ENCODE measurements at places on chromosomes 12 and 14. TPM values are rescaled to one million over a fixed set of nuclear protein-coding genes. Genes with fewer than 3 reads are reported as not detected.

GRCh38 chr12:83709899-83710298, 1023.2 kb downstream of the TMTC2 start:
- no peak for DNase-seq

- DNase-seq = no peak
Measured at GRCh38 chr12:97877404-97877803, 414.8 kb downstream of the RMST start.

GRCh38 chr14:100147181-100147631, 12.2 kb downstream of the DEGS2 start:
- DNase-seq = no peak

- no peak for DNase-seq
Measured at GRCh38 chr14:53473480-53473879, 320.4 kb upstream of the DDHD1 start.

GRCh38 chr14:99001241-99001640, 270.8 kb downstream of the BCL11B start:
- no peak for DNase-seq

DNA sequence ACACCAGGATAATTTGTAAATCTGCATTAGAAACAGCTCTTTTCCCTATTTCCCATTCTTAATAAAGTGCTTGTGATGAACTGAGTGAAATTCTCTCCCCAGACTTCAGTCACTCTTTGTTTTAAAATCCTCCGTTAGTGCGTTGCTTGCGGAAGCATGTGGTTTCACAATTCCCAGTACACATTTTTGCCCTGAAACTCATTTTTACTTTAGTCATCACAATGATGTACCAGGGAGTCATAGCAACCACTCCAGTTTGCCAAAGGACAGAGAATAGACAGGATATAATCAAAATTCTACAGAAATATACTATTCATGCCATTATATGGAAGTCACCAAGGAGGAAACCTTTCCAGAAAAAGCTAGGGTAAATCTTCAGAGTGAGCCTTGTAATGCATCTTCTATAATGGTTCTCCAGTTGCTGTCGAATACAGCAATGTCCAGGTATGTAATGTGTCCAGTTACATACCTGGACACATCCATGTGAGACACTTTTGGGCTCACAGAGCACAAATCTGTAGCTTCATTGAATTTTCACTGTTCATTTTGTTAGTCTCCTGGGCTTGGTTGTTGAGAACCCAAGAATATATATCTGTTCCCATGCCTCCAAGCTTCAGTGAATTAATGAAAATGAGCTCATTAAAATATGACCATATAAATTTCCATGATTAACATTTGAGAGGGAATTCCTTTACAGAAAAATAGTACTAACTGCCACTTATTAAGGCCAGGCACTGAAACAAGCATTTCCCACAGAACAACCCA, 57.8 kb downstream of the GPR135 start:
- peak; percentile 30 for DNase-seq

- no peak for DNase-seq
Measured at GRCh38 chr12:129604506-129604905, 299.3 kb downstream of the TMEM132D start.

GRCh38 chr14:92986254-92987147, 63.6 kb downstream of the CHGA start:
- DNase-seq = no peak

- DNase-seq = no peak
Measured at GRCh38 chr14:38199739-38200138, 8.0 kb upstream of the SSTR1 start.

DNA sequence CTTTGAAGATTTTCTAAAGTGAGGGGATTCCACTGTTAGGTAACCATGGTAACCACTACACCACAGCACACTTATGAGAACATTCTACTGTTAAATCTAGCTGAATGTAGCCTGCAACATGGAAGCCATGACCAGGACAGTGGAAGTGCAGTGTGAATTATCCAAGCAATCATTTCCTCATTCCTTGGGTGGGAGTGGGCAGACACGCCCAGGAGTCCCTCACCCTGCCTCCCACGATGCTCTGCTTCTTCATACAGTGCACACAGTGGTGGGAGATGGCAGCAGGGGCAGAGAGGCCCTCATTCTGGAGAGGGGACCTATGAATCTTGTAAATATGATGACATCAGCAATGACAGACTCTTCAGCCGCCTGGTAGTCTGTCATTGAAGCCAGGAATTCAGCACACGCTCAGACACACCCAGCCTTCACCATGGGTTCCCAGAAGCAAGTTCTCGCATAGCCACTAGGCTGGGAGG, 70.1 kb upstream of the HOXC13 start:
- peak; percentile 19 for DNase-seq

DNA sequence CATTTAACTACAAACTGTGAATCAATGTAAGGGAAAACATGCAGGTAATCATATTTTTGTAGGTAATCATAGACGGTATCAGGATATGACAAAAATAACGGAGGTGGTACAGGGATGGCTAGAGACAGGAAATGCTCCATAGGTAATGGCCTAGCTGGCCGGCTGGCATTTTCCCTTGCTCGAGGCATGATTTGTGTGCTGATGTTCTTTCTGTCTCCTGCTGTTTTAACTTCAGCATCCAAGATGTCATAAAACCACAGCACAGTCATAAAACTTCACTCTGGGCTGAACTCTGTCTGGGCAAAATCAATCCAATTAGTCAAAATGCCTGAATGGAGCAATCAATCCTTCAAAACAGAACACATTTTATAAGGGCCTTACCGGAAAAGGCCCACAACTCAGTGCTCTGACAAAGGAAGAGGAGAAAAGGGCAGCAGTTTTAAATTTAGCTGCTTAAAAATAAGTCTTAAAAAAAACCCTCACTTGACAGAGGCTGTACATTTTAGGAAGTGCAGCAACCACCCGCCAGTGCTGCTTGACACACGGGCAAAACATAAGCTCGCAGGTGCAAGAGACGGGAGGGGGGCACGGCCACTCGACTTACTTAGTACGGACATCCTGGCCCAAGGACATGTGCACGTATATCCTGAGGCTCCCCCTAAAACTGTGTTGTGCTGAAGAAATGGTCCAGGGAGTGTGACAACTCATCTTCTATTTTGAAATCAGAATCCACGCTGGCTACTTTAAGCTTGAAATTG, 40.5 kb upstream of the GPR68 start:
- DNase-seq = no peak

GRCh38 chr12:47864646-47865235, 40.1 kb downstream of the VDR start:
- DNase-seq = no peak

Gene ZDHHC22
- 1.6 TPM for polyA plus RNA-seq

GRCh38 chr14:59347915-59348314, 117.3 kb downstream of the GPR135 start:
- peak; percentile 86 for DNase-seq

GRCh38 chr12:65494537-65494936, 216.1 kb downstream of the MSRB3 start:
- peak; percentile 76 for DNase-seq

DNA sequence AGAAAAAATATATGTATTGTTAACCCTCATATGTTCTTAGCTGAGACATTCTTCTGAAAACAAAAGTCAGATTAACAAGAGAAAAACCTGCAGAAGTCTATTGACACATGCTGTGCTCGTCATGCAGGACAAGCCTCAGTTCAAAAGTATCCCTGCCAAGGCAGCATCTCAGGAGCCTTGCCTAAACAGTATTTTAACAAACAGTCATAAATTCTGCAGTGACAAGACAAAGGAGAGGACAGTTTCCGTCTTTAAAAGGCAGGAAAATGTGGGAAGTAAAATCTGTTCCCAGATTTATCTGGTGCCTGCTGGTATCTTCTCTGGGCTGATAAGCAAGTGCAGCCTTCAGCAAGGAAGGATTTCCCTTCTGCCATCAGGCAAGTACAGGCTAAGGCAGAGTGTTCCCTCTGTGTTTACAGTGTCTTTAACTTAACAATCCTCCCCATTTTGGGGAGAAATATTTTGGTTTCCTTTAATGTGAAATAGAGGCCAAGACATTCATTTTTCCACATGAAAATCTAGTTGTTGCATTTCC, 480.2 kb upstream of the CCDC196 start:
- DNase-seq = no peak

Gene DIP2B
- 18.2 TPM for polyA plus RNA-seq

Gene PTPRR
- 3.0 TPM for polyA plus RNA-seq

DNA sequence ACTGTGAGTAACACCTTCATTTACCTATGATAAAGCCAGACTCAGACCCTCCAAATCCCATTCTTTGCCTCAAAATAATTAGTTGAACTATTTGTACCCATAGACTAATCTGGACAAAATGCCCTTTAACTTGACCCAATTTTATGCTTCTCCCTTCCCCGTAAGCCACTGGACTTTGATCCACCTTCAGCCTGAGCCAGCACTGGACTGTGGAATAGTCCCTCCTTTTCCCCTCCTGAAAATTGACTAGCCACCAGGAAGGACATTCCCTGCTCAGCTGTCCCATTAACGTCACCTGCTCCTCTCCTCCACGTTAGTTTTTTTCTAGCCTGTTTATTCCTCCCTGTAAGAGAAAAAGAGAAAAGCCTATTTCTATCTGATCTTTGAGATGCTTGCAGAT, 10.3 kb downstream of the MED21 start:
- DNase-seq = no peak

Gene WASHC4
- polyA plus RNA-seq = 71.1 TPM

DNA sequence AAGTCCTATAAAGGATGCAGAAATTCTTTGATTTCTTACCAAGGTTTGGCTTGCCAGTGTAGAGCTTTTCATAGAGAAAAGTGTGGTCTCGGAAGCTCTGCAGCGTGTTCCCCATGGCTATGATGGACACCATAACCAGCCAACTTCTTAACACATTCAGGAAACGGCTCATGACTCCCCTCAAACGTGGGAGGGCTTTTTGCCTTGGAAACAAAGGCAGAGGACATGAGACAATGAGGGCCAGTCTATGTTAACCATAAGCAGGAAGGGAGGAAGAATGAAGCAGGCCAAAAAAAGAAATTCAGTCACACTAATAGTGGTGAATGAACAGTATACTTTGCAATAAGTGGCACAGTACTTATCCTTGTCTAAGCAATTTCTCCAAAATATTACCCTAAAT, 3.3 kb downstream of the ERG28 start:
- no peak for DNase-seq

DNA sequence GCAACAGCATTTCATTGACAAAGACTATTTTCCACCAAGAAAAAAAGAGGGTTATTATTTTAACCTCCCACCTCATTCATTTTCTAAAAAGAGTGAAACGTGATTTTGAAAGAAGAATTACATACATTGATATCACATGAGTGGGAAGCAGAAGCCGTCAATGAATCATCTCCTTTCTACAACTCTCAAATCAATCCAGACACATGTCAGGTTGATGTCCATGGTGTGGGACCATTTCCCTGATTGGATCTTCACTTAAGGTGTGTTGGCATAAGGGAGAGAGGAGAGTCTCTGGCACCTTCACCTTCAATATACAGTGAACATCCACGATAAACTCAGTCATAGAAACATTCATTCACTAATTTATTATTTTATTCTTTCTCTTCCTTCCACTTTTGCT, 1095.1 kb downstream of the BCL11B start:
- no peak for DNase-seq

GRCh38 chr12:127297327-127297726, 969.6 kb upstream of the TMEM132C start:
- DNase-seq = no peak

- no peak for DNase-seq
Measured at GRCh38 chr12:75636607-75637006, 125.2 kb upstream of the KRR1 start.

- no peak for DNase-seq
Measured at GRCh38 chr12:91364471-91365184, 182.0 kb upstream of the DCN start.

DNA sequence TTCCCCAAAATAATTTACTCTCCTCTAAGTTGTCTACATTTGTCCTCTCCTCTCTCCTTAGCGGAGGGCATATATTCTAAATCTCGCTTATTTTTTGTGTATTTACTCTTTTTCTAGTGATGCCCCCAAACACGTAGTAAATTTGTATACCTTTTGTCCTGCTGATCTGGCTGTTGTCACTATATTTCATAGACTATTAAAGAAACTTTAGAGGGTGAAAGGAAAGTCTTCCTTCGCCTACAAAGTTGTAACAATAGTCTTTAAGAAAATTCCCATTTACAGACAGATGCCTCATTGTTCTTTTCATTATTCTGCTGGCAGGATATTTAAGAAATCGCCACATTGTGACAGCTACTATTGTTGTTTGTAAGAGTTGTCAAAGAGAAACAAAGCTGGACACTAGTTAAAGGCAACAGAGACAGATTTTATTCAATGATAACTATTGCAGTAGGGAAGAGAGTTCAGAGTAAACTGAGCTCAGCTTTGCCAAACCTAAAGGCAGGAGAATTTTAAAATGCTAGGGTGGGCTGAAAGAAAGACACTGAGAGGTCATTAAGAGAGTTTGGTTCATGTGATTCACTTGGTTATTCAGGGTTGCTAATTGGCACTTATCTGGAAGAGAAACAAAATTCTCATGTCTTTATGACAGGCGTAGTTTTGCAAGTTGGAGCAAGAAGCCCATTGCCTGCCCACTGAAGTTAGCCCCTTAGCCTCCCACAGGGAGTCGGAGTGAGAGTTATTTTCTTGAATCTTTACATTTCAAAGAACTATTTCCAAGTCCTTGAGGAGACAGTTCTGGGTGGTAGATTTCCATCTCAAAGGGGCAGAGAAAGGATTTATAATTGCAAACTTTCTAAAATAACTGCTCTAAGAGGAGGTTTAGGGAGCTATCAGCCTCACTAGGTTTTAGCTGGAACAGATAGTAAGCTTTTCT, 1272.5 kb upstream of the SEL1L start:
- no peak for DNase-seq

DNA sequence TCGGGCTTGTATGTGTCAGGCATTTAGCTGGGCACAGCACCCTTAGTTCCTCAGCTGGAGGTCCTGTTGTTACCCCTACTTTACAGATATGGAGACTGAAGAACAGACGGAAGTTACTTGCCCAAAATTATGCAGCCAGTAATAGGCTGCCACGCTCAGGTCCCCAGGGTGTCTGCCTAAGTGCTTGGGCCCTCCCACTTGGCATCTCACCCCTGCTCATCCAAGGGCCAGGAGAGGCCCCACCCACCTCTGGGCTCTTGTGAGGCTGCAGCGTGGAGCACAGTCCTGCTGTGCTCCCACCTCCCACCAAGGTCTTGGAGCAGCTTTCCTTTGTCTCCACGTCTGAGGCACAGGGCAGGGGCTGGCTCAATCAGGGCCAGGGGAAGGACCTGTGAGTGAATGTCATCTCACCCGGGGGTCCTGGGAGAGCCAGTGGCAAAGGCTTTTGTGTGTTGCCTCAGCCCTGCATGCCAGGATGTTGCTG, 64.6 kb downstream of the BEGAIN start:
- DNase-seq = no peak
